Activated T-helper 1 cell treated with Interleukin-2 at 50 U/mL for 16 hours (primary cell): ENCODE measurements at places on chromosomes 2 and 18.

DNA sequence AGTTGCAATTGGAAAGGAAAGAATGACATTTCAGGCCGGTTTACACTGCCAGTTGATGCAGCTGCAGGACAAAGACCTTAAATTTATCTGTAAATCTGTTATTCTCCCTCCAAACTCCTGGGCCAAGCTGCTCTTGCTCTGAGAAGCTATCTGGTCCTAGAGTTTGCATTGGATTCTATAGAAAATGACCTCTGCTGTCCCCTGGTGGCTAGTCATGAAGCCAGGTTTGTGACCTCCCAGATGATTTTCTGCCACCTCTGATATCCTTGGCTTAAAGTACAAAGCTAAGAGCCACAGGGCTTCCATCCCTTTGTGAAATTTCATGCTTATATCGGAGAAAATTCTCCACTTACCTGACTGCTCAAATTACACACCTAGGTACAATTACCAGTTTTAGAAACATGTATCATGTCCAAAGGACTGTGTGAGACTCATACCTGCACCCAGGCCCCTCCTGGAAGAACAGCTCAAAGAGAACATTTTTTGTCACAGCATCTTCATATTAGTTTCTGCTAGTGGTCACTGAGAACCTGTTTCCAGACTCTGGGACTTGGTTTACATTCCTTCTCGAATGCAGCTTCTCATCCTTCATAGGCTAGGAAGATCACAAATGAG, 28.9 kb upstream of the IER3IP1 start:
- DNase-seq = peak; percentile 2

GRCh38 chr2:209696836-209697711, 74.6 kb upstream of the UNC80 start:
- DNase-seq = no peak

GRCh38 chr18:957829-958228, 53.2 kb downstream of the ADCYAP1 start:
- no peak for DNase-seq

GRCh38 chr2:136131484-136131960, 13.6 kb upstream of the CXCR4 start:
- DNase-seq = peak; percentile 18

DNA sequence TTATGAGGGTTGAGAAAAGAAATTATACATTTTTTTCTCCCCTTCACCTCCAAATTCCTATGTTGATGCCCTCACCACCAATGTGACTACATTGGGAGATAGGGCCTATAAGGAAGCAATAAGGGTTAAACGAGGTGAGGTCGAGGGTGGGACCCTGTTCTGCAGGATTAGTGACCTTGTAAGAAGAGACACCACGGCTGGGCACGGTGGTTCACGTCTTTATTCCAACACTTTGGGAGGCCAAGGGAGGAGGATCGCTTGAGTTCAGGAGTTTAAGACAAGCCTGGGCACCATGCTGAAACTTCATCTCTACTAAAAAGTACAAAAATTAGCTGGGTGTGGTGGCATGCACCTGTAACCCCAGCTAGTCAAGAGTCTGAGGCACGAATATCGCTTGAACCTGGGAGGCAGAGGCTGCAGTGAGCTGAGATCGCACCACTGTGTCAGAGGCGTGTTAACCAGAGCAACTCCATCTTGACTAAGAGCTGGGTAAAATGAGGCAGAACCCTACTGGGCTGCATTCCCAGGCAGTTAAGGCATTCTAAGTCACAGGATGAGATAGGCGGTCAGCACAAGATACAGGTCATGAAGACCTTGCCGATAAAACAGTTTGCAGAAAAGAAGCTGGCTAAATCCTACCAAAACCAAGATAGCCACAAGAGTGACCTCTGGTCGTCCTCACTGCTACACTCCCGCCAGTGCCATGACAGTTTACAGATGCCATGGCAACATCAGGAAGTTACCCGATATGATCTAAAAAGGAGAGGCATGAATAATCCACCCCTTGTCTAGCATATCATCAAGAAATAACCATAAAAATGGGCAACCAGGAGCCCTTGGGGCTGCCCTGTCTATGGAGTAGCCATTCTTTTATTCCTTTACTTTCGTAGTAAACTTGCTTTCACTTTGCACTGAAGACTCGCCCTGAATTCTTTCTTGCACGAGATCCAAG, 77.0 kb downstream of the NCAPH start:
- no peak for DNase-seq

DNA sequence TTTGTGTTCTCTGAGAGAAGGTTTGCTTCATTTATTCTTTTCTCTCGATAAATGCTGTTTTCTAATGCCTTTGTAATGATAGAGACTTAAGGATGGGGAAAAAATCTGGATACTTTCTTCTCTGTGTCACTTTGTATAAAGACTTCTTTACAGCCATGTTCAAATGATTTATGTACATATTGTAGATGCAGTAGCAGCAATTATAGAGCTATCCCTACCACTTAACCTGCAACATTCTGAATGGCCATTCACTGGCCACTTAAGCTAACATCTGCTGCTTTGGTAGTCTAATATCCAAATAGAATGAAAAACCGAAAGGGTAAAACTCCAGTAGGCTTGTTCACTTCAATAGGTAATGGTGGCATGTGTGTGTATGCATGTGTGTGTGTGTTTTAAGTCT, 97.8 kb downstream of the CSRNP3 start:
- no peak for DNase-seq

DNA sequence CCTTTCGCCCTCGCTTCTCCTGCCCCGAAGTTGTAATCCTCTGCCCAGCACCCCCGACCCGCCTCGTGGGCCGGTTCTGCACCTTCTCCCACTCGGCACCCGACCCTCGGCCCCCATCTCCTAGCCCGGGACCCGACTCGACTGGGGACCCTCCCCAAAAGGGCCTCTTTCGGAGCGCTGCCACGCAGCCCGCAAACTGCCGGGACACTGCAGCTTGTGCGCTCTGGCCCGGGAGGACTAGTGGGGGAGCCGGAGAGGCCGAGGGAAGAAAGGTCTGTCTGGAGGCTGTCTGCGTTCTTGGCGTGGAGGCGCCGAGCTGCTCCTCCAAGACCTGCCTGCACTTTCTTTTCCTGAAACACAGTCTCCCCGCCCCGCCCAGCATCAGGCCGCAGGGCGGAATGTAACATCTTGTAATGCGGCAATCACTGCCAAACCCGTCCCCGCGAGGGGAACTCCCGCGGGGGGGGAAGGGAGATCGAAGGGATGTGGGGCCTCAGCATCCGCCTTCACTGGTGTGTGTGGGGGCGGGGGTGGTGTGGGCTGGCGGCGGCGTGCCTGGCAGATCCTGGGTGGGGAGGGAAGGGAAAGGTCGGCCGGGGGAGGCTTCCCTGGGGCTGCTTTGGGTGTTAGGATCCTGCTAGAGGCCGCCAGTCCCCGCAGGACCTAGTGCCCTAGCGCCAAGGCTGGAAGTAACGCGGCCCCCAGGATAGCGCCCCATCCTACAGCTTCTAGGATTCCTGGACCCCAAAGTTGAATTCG, 7.4 kb downstream of the DLX2 start:
- peak; percentile 59 for DNase-seq

- no peak for DNase-seq
Observed at GRCh38 chr18:3816610-3817363, 366.8 kb downstream of the TGIF1 start.

GRCh38 chr2:237258116-237258515, 155.8 kb downstream of the COL6A3 start:
- DNase-seq = no peak

DNA sequence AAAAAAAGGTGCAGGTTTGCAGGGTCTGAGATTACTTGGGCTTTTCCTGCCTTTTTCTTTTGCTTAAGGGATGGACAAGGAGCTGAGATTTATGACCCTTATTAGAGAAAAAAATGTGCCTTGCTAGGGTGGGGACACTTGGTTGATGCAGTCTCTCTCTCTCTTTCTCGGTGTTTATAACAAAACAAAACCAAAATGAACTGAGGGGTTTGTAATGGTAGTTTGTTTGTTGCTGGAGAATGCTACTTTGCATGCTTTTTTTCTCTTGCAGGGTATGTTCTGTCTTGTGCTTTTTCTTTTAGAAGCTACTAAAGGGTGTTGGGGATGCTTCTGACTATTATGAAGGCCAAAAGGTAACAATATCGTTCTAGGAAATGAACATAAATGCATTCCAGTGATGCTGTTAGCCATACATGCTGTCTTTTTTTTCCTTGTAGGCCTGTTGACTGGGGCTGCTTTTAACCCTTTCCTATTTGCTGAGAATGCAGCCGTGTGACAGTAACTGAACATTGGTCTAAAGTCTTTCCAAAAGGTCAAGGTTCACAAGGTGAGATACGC, 435 bp downstream of the ZNF532 start:
- DNase-seq = no peak

DNA sequence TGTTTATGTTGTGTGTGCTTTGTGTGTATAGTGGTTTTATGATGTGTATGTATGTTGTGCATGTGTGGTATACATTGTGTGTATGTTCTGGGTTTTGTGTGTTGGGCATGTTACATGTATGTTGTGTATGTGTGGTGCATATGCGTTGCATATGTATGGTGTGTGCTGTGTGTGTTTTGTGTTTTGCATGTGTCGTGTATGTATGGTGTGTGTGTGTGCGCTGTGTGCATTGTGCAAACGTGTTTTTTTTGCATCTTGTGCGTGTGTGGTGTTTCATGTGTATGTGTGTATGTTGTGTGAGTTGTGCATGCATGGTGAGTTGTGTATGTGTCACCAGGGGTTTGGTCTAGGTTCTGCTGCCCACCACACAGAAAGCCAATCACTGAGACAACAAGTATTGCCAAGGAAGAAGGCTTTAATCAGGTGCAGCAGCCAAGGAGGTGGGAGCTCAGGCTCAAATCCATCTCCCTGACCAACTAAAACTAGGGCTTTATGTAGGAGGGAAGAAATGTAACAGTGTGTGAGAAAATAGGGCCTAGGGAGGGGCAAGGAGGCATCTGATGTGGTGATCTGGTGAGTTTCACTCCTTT, 115.7 kb downstream of the FAM168B start:
- no peak for DNase-seq

DNA sequence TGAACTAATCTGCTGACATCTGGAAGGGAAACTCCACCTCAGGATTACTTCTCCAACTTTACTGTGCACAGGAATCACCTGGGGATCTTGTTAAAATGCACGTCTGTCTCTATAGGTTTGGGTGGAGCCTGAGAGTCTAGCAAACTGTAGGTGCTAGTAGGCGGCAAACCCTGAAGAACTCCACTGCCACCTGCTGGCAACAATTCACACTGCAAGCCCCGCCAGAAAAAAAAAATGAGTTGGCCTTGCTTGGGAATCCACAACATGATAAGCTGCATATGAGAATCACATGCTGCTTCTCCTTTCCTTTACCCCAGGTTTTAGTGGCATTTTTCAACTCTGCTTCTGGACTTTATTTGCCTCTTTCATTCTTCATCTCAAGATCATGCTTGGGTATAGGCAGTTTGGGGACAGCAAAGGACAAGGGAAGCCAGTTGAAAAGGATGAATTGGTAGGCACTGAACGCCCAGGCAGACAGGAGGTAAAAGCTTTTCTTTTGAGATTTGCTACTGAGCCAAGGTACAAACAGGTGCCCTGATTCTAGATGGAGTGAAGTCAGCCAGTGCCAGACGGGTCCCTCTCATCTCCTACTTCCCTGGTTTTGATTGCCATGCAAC, 88.8 kb downstream of the VIT start:
- DNase-seq = peak; percentile 17

GRCh38 chr18:38237796-38238195, 672.2 kb upstream of the CELF4 start:
- no peak for DNase-seq
